ENCODE measurements at places on chromosomes 5 and 9.

- no peak for DNase-seq
Measured at GRCh38 chr5:84430863-84431663, 46.4 kb upstream of the EDIL3 start.

GRCh38 chr9:99118782-99119466, 14.0 kb downstream of the TGFBR1 start:
- no peak for DNase-seq

DNA sequence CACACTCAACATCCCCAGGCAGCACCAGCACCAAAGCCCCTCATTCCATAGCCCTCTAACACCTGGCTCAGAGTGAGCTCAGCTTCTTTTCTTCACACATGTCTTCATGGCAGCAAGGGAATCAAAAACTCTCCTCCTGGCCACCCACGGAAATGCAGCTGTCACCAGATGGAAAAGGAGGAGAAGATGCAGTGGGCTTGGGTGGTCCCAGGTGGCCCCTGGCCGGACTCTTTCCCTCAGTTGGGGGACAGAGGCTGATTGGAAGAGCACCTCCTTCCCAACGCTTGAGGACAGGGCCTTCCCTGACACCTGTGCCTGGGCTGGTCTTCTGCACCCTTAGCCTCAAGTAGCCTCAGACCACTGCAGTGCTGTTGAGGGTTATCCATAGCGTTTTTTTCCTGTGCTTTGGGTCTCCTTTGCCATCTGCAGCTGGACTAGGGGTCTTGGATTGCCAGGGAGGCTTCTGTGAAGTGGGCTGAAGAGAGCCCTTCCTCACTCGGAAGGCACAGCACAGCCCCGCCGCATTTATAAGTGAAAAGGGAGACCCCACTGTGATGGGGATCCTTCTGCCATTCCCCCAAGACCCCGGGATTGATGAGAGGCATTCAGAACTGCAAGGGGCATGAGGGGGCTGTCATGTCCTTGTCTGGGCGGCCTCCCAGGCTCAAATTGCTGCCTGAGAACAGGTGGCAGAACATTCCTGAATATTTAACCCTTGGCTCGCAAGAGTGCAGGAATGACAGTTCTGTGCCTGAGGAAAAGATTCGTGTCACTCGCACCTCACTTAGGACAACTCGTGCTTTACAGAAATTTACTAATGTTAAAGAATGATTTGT, 200.0 kb downstream of the AUH start:
- DNase-seq = no peak

DNA sequence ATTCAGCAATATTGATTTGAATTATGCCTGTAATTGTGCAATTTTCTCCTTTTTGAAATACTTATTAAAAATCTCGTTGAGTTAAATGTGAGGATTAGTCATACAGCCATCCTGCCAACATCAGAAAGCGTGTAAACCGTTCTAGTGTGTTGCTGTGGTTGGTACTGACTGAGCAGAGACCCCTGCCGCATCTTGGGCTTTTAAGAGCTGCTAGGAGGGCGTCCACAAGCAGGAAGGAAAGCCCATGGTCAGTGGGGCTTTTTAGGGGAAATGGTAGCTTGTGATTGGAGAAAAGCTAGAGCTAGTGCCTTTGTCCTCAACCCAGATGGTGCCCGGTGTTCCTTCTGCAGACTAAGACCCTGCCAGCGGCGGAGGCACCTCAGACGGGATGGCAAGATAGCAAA, 1.3 kb downstream of the SDHA start:
- DNase-seq = no peak

DNA sequence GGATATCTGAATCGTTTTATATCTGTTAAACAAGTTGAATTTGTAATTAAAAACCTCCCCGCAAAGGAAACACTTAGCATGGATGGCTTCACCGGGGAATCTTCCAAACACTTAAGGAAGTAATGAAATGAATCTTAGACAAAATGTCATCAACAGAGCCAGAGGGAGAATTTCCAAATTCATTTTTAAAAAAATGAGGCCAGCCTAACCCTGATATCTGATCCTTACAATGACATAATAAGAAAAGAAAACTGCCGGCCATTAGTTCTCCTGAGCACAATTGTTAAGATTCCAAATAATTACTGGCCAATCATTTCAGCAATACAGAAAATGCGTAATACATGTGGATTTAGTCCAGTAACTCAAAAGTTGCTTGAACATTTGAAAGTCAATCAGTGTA, 6.1 kb upstream of the KIF12 start:
- no peak for DNase-seq

Data from activated CD4-positive, CD25-positive, alpha-beta regulatory T cell treated with anti-CD3 and anti-CD28 coated beads, Interleukin-2, amount 50 U/mL, for 72 hours (primary cell).